NCI-H1105 treated with DMSO at 0.1 percent for 48 hours (cell line): ENCODE measurements at places on chromosomes 16 and 17.

- no peak for DNase-seq
These were observed 9.2 kb downstream of the RAB40C start for GRCh38 chr16:598823-599739.

- no peak for DNase-seq
These were observed 172.4 kb downstream of the ABCA8 start for GRCh38 chr17:68782789-68783188.

- no peak for DNase-seq
These were observed 34.8 kb downstream of the HS3ST4 start for GRCh38 chr16:25726430-25727098.

DNA sequence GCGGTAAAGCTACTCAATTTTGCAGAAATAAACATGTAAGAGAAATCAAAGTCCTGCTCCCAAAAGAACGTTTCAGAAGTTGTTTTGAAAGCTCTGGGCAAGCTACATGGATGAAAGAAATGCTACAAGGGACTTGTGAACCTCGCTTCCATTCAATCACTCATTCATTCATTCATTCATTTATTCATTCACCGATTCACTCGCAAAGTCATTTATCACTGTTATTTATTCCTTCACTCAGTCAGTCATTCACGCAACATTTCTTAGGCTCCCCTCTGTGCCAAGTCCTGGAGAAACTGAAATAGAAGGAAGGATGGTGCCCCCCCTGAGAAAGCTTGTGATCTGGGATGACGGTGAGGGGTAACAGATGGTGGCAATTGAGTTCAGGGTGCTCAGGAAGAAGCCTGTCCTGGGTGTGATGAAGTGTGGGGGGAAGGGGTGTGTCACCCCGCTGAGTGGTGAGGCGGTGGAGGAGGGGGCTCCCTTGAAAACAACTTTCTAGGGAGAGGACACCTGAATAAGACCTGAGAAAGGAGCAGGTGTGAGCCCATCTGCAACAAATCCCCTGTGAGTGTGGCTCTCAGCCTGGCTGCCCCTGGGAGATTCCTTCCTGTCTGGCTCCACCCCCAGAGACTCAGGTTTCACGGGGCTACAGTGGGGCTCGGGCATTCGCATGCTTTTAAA, 36.3 kb upstream of the PRSS54 start:
- DNase-seq: peak; percentile 35

- no peak for DNase-seq
These were observed 1725.0 kb downstream of the TP53TG3F start for GRCh38 chr16:35184356-35184870.

DNA sequence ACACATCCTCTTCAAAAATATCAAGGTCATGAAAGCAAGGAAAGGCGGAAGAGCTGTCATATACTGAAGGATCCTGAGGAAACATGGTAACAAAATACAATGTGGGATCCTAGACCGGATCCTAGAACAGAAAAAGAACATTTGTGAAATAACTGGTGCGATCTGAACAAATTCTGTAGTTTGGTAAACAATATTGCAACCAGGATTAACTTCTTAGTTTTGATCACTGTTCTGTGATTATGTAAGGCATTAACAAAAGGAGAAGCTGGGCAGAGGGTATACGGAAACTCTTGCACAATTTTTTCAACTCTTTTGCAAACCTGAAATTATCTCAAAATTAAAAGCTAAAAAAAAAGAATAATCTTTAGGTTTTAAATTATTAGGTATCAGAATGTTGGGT, 109.7 kb downstream of the TRIM37 start:
- no peak for DNase-seq
